Regular cardiac myocyte (primary cell): ENCODE measurements at places on chromosomes 16 and 17. TPM values are rescaled to one million over a fixed set of nuclear protein-coding genes. Genes with fewer than 3 reads are reported as not detected.

DCTPP1 gene
- 10.4 and 38.0 TPM in 2 replicates for total RNA-seq

KIF2B gene
- total RNA-seq = not detected in 2 replicates

TAF1C gene
- total RNA-seq = 15.1 and 16.9 TPM in 2 replicates

SLFN14 gene
- total RNA-seq = not detected in 2 replicates

PRCD gene
- total RNA-seq = 1.9 and 11.0 TPM in 2 replicates

ACSM3 gene
- total RNA-seq = 0.58 and 2.5 TPM in 2 replicates
